ENCODE measurements at places on chromosomes 5 and 9.

DNA sequence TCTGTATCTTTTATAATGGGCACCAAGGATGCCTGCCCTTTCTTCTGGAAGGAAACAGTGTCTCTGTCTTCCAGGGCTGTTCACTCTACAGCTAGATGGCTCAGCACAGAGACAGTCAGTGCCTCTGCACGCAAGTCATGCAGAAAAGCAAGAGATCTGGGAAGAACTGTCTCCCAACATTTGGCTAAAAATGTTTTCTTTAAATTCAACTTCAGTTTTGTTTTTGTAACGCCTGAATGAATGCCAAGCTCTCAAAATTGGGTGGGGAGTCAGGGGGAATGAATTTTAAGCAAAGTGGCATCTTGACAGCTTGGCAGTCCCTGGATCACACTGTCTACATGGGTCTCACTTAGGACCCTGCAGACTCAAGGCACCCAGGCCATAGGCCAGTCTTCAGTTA lies 12.6 kb downstream of the OLFML2A start:
- no peak for DNase-seq

GRCh38 chr5:137090721-137091120 lies 408.4 kb downstream of the SPOCK1 start:
- no peak for DNase-seq

GRCh38 chr5:16654647-16655334 lies 38.0 kb upstream of the RETREG1 start:
- no peak for DNase-seq

GRCh38 chr5:17907094-17907493 lies 272.8 kb downstream of the TAF11L14 start:
- no peak for DNase-seq

- DNase-seq: no peak
These were observed 93.5 kb upstream of the NR3C1 start for GRCh38 chr5:143496943-143497342.

GRCh38 chr5:122350496-122350895 lies 38.5 kb downstream of the SNCAIP start:
- DNase-seq: no peak

- no peak for DNase-seq
These were observed 590.9 kb downstream of the CAAP1 start for GRCh38 chr9:26301659-26302058.

DNA sequence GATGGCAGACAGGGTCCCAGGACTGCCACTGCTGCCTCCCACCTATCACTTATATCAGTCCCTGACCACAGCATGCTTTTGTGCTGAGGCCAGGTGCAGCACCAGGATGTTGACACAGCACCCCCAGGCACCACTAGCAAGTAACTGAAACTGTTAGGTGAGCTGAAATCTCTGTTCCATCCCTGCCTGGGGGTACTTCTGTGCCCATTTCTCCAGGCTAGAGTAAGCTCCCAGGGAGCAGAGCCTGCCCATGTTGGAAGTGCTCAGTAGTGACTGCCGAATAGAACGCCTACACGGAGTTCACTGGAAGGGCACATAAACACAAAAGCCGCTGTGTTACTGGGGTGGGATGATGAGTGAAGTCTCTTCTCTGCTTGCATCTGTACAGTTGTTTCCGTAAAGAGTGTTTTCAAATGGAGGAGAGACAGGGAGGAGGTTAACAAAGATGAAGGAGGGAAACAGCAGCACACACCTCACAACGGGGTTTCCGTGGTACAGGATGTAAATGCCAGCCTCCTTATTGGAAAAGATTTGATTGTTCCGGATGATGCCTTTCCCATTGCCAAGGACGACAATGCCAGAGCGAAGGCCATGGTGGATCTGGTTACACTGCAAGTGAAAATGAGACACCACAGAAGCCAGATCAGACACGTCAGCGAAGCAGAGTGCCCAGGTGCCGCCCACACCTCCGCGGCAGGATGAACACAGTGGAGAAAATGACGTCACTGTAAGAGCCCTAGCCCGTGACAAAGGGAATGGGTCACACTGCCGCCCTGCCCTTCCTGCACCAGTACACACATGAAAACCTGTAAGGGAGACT lies 43.1 kb downstream of the POLR1E start:
- DNase-seq: peak; percentile 63

DNA sequence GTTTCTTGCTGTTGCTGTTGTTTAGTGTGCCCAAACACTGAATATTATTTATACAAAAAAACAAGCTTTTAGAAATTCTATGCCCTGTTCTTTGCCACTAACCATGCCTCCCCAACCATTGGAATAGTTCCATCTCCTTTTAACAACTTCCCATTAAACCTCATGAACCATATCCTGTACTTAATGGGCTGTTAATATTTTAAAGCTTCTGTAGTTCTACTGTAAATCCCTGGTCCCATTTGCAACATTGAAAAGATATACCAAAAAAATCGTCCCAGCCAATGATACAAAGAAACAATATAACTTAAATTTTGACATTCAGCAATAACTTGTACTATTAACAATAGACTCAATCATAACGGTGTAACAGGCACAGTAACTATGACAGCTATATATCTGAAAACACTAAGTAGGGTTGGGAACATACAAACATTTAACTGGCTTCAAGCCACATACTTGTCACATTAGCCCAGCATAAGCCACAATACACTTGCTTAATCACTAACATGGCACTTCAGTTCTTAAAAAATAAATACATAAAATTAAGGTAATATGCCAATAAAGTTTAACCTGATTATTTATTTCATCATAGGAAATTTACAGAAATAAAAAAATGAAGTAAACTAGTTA lies 86.1 kb downstream of the ADAMTS6 start:
- no peak for DNase-seq

DNA sequence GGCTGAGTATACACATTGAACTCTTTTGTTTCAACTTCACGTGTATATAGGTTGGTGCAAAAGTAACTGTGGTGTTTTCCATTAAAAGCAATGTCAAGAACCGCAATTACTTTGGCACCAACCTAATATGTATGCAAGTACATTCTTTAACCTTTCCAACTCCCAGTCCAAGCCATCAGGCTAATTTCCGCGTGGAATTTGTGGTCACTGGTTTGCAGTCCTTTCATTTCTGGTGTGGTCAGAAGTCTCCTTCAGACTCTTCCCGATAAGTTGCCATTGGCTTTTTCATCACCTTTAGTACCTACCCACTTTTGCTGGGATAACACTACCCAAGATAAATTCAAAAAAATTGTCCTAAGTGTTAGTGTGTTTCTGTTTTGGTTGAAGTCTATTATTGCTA lies 84.0 kb downstream of the RGS3 start:
- no peak for DNase-seq

- no peak for DNase-seq
These were observed 4.7 kb upstream of the LCN2 start for GRCh38 chr9:128144239-128145181.

DNA sequence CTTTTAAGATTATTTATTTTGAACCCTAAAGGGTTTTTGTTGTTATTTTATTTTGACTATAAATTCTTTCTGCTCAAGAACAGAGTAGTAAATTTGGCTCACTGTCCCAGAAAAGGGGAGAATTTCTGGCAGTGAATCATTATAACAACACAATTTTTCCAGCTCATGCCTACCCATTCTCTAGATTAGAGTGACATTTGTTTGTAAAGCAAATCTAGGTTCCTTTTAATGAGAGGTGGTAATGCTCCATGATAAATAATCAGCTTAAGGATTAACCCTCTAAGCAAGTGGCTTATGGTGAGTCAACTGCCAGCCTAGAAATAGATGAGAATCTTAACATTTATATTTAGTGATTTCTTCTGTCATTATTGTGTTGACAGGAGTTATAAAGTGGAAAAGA lies 409.2 kb downstream of the NFIB start:
- DNase-seq: no peak

DNA sequence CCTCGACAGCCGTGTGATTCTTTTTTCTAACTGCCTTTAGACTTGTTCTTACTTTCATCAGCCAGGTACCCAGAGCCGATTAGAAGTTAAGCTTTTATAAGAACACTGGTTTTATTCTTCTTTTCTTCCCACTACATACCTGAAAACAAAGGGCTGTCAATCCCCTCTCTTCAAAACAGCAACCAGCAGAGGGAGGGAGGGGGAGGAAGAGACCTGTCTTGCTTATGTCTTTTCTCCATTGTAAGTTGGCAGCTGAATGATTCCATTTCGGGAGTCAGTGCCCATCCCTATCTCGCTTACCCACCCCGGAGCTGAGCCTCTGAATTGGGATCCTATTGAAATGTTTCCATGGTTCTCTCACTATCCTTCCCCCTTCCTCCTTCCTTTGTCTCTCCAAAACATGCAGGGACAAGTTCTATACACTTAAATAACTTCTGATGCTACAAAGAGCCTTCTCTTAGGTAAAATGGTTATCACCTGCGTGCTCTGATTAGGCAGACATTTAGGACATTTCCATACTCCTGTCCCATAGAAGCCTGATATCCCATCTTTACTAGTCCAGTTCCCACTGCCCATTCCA lies 83.9 kb upstream of the WWC1 start:
- no peak for DNase-seq

DNA sequence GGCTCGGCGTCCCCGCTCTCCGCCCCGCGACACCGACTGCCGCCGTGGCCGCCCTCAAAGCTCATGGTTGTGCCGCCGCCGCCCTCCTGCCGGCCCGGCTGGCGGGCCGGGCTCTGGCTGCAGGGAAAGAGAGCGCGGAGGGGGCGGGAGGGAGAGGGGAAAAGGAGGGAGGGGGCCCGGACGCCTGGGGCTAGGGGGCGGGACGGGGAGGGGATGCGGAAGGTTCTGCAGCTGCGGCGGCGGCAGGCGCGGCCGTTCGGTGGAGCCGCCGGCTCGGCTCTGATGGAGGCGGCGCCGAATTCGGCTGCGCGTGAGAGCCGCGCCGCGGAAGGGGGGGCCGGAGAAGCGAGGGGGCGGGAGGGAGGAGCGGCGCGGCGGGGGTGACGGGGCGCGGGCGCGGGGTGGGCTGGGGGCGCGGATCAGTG lies at the start of gene MARCHF11:
Gene MARCHF11 (minus strand): TSS at position 281 of the 425 bp plus-strand sequence. CDS start 216 bp downstream, at position 65.
- DNase-seq: no peak
